Cerebellar nuclear complex (tissue), 1 donor: ENCODE measurements at places on chromosomes 5 and 9.

DNA sequence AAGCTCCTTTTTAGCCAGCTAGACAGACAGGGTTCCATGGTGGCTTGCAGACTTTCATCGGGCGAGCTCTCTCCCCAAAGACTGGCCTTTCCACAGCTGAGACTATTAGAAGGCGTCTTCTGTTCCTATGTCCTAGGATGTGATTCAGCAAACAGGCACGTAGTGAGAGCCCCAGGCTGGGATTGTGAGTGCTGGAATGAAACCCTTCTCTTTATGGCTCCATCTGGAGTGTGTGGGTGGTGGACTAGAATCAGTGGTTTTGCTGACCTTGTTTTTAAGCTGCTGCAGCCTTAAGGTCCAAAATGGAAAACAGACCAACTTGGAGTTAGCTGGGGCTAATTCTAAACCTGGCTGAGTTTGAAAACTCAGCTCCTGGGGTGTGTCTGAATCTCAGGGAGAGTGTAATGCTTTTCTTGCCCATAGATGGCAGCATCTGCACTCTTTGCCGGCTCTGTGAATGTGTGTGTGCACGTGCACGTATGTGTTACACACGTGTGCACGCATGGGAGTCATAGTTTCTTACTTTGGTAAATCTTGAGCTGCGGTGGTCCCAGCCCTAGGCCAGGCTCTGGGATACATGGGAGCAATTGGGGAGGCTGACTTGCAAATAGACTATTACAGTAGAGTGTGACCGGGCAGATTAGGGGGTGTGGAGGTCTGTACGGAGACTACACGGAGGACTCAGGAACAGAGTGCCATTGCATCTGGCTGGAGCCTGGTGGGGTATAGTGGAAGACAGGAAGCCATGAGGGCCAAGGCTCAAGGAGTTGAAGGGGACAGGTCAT, 10.7 kb downstream of the GSN start:
- no peak for DNase-seq

GRCh38 chr9:132955768-132956167, 11.4 kb upstream of the TSC1 start:
- DNase-seq = no peak

DNA sequence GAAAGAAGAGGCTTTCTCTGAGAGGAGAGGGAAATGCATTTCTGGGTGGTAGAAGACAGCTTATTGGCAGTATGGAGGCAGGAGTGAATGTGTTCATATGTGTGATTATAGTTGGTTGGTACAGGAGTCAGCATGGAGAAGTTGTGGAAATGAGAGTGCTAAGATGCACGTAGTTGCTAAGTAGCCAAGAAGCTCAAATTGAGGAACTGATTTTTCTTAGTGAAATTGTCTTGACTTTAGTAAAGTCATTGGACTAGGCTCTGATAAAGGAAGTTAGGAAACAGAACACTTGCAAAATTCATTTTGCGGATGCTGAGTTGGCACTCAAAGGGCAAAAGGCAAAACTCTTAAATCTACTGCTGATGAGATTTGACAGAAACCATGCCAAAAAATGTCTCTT, 158.9 kb upstream of the VCAN start:
- no peak for DNase-seq

DNA sequence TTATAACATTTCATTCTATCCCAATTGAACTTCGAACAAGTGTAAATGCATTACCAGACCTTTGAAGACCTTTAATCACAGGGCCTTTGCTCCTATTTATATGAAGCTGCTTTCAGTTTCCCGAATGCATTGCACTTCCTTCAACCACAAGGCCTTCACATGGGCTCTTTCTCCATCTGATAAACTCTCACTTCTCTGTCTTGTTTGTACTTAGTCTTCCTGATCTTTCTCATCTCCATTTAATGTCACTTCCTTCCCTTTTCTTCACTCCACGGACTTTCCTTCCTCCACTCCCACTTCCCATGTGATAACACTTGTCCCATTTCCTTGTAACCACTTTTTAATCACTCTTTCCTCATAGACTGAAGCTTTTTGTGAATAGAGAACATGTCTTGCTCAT, 74.3 kb upstream of the TNC start:
- DNase-seq = no peak

GRCh38 chr5:1750469-1750868, 49.2 kb downstream of the MRPL36 start:
- no peak for DNase-seq

DNA sequence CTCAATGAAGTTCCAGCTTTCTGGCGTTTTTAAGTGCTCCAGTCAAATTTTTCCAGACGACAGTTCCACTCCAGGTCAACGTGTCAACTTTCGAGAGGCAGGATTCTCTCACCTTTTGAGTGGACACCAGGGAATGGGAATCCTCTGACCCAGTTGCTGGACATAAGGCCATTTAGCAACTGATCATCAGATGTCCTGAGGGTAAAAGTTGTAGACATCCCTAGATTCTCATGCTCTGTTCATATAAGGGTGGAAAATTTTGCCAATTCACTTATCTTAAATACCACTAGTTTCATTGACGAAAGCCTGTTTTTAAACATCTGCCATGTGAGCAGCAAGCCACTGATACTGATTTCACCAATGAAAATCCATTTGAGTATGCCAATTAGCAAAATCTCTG, 275.5 kb downstream of the MAST4 start:
- DNase-seq = no peak

- no peak for DNase-seq
Measured at GRCh38 chr5:36060420-36060887, 6.2 kb downstream of the UGT3A2 start.

GRCh38 chr9:34995670-34996060, 6.1 kb downstream of the DNAJB5 start:
- DNase-seq = no peak

- no peak for DNase-seq
Measured at GRCh38 chr5:173454736-173455598, 126.8 kb upstream of the STC2 start.

DNA sequence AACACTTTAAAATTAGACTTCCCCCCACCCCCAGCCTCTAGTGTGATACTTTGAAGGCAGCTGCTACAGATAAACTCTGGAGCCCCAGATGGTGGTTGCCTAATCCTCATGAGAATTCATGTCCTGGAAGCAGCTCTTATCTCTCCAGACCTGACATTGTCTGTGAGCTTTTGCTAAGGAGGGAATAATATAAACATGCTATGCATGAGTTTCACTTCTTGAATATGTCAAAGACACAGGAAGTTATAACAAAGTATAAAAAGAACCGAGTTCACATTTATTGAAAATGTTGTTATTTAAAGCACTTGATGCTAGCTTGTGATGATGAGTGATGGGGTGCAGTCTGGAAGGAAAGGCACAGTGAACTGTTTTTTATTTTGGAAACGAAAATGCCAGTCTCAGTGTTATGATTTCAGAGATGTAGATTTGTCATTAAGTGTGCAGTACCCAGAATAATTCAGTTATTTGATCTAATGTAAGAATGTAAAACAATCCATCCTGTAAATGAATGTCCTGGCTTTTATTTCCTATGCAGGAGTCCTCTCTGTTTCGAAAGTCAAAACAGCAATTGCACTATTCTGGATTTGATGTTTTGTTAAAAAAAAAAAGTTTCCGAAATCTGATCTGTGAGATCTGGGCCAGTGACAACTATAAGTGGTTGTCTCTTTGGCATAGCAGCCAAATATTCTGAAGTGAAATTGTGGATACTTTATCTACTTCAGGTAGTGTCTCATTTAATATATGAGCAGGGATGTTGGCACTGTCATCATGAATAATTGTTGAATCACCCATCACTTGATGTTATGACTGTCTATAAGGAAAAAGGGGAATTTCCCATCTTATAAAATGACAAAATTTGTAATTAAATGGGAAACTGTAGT, 77.0 kb downstream of the ZCCHC7 start:
- no peak for DNase-seq

DNA sequence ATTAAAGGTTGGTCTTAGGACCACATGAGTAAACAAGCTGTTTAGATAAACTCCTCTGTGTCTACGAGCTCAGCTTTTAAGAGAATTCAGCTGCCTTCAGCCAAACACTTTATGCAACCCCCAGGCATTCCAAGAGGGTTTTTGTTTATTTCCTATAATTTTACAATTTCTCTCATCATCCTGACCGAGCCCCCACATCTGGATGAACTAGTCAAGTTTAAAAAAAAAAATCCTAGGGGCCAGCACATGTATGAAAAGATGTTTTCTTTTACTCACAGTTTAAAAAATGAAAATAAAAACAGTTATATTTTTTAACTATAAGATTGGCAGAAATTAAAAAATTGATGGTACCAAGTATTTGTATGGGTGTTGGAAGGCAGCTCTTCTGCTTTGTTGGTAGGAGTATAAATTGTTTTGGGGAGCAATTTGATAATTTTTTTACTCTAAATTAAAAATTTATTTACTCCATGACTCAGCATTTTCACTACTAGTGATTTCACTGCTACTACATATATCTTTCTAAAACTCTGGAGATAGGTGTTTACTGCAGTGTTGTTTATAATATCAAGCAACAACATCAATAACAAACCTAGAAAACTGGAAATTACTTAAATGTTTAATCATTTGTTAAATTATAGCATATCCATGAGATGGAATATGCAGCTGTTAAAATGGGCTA, 18.1 kb downstream of the YTHDC2 start:
- DNase-seq = no peak

DNA sequence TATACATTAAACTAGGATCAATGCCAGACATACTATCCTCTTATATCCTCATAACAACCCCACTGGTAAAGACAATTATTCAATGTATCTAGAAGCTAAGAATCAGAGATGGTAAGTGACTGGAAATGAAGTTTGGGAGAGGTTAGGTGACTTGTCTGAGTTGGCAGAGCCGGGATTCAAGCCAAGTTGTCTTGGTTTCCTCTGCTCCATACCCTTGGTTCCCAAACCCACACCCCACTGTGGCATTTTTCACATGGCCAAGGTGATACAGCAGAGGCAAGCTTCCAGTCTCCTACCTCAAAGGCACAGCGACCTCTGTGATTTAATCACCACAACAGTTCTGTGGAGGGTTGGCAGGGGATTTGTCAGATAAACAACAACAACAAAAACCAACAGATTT, 34.7 kb upstream of the ADRB2 start:
- DNase-seq = no peak

DNA sequence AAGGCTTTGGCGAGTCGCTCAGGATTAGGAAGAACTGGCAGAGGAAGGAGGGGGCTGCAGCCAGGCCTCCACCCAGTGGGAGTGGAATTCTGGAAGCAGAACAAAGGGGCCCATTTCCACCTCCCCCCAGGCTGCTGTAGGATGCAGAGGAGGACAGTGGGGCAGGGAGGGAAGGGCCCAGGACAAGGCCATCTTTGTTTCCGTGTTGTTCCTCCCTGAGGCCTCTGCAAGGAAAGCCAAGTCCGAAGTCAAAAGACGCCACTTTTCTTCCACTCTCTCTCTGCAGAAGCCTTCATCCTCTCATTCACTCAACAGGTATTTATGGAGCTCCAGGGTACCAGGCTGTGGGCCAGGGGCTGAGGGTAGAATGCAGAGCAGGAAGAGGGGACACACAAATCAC, 70.7 kb downstream of the ENTREP1 start:
- no peak for DNase-seq

GRCh38 chr5:97623441-97623840, 440.4 kb upstream of the RIOK2 start:
- no peak for DNase-seq

DNA sequence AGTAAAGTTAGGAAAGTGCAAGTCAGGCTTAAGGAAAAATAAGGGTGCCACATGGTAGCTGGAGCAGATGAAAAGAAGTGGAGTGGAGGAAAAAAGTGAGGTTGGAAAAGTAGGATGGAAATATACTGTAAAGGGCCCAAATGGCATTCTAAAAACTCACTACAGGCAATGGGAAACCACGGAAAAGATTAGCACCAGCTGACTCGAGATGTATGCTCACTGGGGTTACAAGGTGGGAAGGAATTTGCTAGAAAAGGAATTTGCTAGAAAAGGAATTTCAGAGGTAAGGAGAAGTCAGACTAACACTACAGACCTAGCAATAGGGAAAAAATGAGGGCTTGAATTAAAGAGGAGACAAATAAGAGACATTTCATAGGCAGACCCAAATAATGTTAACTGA, 3.6 kb downstream of the PSMD5 start:
- no peak for DNase-seq

DNA sequence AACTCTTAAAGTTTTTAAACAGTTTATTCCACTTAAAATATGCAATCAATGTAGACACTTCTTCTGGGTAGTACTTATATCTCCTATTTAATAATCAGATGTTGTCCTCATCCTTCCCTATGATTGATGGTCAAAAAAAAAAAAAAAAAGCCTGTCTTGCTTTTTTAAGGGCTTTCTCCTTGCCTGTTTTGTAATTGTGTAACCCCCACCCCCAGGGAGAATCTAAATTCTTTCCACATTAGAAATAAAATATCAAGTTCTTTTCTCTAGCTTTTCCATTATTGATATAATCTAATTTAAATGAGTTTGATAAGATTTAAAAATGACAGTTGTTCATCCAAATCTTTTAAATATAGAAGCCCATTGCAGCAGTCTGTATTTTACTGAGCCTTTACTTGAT, 119.7 kb downstream of the CHSY3 start:
- no peak for DNase-seq

- DNase-seq = no peak
Measured at GRCh38 chr5:157115012-157115411, 6.2 kb upstream of the HAVCR2 start.

DNA sequence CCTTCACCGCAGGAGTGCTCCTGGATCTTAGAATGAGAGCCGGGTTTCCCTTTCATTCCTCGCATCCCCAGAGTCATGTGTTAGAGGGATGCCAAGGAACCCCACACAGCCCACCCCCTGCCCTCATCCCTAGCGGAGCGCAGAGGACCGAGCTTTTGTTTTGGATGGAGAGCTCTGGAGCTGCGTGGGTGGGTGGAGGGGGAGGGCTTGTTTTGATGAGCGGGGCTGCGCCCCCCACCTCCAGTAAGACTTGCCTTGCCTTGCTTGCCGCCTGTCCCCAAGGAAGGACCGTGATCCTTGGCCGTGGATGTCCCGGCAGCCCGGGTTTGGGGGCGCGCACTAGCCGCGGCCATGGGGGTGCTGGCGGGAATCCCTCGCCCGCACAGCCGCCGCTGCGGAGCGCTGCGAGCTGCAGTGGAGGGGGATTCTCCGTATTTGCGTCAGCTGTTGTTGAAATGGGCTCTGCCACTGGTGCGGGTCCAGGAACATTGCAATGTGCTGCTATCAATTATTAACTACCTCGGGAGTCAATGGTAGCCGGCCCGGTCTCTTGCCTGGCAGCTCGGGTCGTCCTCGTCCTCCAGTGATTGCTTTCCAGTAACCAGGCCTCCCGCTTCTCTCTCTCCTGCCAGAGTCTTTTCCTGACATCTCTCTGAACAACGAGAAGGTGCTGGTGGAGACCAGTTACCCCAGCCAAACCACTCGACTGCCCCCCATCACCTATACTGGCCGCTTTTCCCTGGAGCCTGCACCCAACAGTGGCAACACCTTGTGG, 1.0 kb downstream of the EGR1 start:
- DNase-seq = no peak

DNA sequence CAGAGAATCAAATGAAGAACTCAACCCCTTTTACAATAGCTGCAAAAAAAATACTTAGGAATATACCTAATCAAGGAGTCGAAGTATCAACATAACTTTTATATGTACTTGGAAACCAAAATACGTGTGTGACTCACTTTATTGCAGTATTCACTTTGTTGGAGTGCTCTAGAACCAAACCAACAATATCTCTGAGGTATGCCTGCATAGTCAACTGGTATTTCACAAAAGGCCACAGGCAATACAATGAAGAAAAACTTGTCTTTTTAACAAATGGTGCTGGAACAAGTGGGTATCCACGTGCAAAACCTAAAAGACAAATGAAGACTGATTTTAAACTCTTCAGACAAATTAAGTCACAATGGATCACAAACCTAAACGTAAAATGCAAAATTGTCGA, 385.7 kb downstream of the TLE1 start:
- DNase-seq = no peak
